Brain microvascular endothelial cell (primary cell): ENCODE measurements at places on chromosomes 5 and 9.

DNA sequence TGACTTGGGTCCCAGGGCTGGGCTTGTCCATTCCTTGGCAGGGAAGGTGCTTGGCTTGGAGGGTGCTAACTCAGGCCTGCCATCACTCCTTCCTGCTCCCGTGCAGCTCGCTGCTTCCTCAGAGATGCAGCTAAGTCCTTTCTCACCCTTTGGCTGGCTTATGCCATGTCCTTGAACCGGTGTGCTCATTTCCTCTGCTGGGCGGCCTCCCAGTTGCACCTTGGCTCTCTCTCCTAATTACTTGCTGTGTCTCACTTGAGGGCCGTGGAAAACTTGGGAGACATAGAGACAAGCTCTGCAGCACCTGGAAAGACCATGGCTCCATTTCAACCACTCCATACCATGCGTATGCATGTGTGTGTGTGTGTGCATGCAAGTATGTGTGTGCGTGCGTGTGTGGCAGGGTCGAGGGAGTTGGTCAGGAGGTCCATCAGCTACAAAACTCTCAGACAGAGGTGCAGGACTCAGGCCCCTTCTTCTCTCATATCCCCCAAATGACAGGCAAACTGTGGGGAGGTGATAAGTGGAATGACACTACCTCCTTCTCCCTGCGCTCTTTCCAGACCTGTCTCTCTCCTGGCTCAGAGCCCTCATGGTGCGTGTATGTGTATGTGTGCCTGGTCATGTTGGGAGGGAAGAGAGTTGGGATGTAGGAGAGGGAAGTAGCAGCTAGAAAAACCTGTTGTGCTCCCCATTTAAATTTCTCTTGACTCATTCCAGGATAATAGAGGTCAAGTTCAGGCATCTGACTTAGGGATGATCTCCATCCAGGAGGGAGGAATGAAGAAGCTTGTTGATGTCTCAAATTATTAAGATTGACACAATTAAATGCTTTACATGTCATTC, 17.6 kb upstream of the MTMR12 start:
- no peak for DNase-seq

- DNase-seq = no peak
Observed at GRCh38 chr9:123251741-123252140, 16.6 kb downstream of the STRBP start.

GRCh38 chr9:85505612-85506011, 236.1 kb downstream of the AGTPBP1 start:
- DNase-seq = no peak

GRCh38 chr9:32723789-32724325, 59.5 kb upstream of the TMEM215 start:
- no peak for DNase-seq

DNA sequence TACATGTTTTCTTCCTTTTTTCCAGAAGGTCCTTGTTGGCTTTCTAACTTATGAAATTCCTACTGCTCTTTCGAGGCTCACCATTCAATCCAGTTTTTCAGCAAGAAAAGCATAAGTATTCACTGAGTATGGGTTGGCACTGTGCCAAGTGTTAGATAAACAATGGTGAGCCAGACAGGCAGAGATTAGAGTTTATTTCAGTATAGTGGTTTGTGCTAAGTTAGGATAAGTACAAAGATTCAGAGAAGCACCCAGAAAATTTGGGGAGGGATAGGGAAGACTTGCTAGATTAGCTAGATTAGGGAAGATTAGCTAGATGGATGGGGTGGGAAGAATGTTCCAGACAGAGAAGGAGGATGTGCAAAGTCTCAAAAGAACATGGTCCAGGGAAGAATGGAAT, 122.9 kb downstream of the OXCT1 start:
- peak; percentile 74 for DNase-seq

- DNase-seq = no peak
Observed at GRCh38 chr5:169637549-169638121, 560 bp downstream of the DOCK2 start.

- no peak for DNase-seq
Observed at GRCh38 chr9:81548911-81549310, 140.4 kb downstream of the TLE1 start.

- peak; percentile 55 for DNase-seq
Observed at GRCh38 chr5:124661317-124662141, 84.9 kb downstream of the ZNF608 start.

GRCh38 chr9:13478160-13478559, 198.7 kb upstream of the MPDZ start:
- no peak for DNase-seq

DNA sequence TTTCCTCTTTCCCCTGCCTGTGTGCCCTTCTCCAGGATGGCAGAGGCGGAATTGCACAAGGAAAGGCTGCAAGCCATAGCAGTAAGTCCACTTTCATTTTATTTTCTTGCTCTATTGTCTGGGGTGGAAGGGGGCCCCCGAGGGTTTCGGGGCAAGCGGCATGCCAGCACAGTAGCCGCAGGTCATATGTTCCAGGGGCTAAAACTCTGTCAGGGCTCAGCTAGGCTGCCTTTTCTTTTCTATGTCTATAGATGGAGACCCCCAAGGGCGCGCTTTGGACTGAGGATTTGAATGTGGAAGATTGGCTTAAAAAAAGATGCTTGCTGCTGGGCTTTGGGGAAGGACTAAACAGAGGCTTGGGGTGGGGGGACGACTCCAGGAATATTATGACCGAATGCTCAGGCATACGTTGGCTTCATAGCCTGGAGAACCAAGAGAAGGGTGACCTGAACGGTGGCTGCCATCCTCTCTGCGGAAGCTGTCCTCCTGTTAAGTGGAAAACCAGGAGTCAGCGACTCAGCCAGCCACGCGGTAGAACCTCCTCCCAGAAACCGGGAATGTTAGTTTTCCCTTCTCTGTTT, 545 bp downstream of the PALM2AKAP2 start:
- DNase-seq = no peak

DNA sequence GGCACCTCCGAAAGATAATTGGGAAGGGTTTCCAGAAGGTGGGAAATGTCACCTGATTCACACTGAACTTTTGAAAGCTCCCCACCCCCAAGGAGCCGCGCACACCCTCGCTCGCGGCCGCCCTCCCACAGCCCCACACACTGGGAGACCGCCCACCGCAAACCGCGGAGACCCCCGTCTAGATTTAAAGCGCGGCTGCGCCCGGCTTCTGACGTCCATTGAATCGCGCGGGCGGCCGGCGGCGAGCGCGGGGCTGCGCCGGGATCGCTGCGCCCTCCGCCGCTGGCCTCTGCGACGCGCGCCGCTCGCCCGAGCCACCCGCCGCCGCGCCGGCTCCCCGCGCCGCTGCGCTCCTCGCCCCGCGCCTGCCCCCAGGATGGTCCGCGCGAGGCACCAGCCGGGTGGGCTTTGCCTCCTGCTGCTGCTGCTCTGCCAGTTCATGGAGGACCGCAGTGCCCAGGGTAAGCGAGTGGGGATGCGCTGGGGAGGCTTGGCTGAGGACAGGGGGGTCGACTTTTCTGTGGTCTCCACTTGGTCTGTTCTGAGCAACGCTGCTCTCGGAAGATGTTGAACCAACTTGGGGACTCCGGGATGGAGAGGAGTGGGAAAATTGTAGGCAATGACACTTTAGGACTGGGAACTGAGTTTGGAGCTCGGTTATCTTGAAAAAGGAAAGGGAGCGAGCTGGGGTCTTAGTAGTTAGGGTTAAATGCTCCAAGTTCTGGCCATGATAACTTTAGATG, at the start of gene FST:
Gene FST, plus strand, starts transcription at position 214 of the 743 bp plus-strand sequence. Its CDS starts 163 bp downstream, at position 377.
- no peak for DNase-seq

DNA sequence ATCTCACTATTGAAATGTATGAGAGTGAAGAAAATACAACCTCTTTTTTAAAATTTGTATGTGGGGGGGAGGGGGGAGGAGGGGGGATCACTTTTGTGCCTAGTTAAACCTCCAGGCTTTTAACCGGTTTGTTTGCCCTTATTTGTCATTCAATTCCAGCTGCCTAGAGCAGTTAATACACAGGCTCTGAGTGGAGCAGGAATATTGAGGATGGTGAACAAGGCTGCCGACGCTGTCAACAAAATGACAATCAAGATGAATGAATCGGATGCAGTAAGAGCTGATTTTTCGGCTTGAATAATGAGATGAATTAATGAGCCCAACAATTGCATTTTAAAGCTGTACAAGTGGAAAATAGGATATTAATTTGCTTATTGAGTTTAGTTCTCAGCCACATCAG, 28.7 kb upstream of the SNX24 start:
- no peak for DNase-seq

DNA sequence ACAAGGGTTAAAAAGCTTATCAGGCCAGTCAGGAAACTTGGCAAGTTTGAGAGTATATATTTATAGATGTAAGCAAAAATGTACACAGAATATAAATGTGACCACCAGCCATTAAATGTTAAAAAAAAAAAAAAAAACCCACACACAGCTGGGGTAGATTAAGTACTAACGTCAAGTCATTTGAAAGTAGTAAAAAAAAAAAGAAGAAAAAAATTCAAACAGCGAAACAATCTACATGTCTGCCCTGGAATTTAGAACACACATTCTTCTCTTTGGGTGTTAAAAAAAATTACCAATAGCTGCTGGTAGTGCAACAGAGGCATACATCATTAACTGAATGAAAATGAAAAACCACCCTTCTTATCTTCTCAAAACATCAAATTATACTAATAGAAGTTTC, 269.7 kb downstream of the MLLT3 start:
- no peak for DNase-seq

DNA sequence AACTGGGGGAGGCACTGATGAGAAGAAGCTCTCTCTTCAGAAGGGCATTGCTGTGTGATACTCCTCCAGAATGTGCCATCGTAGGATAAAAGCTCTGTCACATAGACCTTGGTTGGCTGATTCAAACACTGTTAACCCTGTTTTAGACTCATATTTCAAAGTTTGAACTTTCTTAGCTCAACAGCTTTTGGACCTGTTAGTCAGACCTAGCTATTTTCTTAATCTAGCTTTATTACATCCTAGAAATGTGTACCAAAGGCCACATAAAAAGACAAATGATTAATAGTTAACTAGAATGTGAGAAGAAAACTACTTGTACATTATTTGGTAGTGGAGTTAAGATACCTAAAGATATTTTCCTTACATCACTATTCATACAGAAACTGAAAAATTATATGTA, 4.3 kb downstream of the RHOBTB3 start:
- DNase-seq = no peak

- DNase-seq = no peak
Observed at GRCh38 chr5:2751592-2752021, at the start of gene IRX2. IRX2 (minus strand) TSS chr5:2751677; CDS start chr5:2751413, 264 bp downstream.

DNA sequence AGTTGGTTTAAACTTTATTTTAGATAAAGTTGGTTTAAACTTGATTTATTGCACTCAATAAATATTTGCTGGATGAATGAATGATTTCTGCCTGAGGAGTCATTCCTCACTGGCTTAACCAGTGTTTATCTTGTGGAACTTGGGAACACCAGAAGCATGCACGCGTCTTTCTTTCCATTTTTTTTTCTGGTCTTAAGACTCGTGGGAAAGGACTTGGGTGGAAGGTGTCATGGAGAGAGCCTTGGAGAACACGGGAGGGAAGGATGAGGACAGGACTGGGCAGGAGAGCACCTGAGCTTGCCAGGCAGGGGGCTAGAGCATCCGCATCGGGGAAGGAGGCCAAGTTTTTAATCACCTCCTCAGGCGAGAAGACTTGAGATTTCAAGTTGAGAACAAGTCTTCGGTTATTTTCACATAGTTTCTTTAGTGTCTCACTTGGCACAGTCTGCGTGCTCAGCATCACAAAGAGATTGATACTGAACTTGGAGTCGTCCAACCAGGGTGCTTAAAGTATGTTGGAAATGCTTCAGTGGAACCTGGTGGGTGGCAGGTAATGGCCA, 144.2 kb downstream of the PDZD2 start:
- DNase-seq = no peak

DNA sequence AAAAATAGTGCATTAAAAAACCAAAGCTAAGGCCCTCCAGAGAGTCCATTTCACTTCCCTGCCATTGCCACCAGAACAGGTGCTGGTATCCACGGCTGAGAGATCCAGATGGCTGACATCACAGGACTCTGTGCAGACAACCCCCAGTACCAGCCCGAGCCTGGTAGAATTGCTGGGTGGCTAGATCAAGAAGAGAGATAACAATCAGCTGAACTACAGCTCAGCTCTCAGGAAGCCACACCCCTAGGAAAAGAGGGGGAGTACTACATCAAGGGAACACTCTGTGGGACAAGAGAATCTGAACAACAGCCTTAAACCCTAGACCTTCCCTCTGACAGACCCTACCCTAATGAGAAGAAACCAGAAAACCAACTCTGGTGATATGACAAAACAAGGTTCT, 73.8 kb upstream of the SLIT3 start:
- DNase-seq = peak; percentile 36

GRCh38 chr9:3856592-3856991, 330.8 kb upstream of the RFX3 start:
- DNase-seq = peak; percentile 46

DNA sequence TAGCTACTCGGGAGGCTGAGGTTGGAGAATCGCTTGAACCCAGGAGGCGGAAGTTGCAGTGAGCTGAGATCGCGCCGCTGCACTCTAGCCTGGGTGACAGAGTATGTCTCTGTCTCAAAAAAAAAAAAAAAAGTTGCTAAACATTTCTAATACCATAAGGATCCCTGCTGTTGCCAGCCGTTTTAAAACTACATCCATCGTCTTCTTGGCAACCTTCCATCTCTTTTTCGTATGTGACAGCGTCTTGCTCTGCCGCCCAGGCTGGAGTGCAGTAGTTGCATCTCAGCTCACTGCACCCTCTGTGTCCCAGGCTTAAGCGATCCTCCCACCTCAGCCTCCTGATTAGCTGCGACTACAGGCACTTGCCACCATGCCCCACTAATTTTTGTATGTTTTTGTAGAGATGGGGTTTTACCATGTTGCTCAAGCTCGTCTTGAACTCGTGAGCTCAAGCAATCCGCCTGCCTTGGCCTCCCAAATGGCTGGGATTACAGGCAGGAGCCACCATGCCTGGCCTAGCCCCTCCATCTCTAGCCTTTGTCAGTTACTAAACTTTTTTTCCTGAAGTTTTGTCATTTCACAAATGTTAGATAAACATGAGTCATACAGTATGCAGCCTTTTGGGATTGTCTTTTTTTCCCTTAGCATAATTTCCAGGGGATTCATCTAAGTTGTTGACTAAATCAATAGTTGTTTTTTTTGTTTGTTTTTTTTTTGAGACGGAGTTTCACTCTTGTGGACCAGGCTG, 13.5 kb downstream of the NSD1 start:
- DNase-seq = no peak

- DNase-seq = no peak
Observed at GRCh38 chr5:133981714-133982113, 13.3 kb upstream of the C5orf15 start.

- DNase-seq = no peak
Observed at GRCh38 chr5:110932755-110933488, 138.6 kb upstream of the TSLP start.

DNA sequence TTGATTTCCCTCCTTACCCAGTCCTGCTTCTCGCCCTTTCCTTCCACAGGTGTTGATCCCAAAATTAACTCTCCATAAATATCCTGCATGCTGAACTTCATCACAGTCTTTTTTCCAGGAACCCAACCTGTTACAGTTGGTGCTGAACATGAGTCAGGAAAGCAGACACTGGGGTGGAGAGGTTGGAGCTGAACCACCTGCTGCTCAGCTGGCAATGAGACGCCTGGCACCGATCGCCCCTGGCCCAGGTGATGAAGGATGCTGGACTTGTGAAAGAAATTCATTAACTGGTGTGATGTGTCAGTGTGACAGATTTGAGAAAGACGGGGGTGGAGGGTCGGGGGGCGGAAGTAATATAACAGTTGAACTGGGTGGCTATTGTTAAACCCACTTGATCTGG, 30.6 kb downstream of the CPLX2 start:
- no peak for DNase-seq

GRCh38 chr9:135790850-135791249, 88.9 kb downstream of the KCNT1 start:
- no peak for DNase-seq
